A549 (cell line): ENCODE measurements at places on chromosomes 6 and 20. TPM values are rescaled to one million over a fixed set of nuclear protein-coding genes. Genes with fewer than 3 reads are reported as not detected.

MROH8 gene
- 1.3 to 1.8 TPM (median 1.4 TPM) in 3 replicates for polyA plus RNA-seq

DNA sequence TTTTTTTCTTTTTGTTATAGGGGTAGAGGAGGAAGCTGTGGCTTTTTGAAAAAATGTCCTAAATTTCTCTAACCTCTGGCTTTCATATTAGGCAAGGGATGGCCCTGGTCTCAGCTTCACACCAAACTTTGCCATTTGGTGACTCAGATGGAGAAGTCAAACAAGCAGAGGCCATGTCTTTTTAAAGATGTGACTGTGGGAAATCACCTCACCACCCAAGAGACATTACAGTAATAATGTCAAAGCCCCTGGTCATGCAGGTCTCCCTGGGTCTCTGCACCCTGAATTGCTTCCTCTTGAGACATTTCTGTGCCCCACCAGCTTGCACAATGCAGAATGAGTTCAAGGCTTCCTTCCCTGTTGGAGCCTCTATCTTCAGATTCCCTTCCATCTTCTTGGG, 39.5 kb upstream of the ADGRF5 start:
- DNase-seq, result no peak

DNA sequence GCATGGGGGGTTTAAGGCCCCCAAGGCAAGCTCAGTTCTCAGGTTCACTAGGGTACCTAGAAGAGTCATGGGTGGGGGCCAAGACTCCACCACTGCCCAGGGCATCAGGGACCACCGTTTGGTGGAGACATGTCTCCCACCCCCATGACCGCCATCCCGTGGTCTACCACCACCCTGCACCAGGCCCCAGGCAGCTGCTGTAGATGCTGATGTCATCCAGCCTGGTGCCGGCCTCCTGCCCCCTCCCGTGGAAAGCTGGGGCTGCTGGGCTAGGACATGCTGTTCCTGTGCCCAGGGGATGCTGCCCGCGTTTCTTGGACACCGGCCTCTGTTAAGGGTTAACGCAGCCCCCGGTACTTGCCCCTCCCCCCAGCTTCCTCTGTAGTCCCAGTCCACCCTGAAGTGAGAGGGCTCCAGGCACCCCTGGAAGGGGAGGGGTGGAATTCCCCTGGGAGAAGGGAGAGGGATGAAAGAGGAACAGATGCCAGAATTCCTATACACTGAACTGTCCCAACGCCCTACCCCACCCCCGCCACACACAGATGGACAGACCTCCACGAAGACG, 587 bp downstream of the IP6K3 start:
- peak; percentile 13 for DNase-seq

GRCh38 chr6:81906709-81907204, 154.3 kb upstream of the TENT5A start:
- no peak for DNase-seq

ABHD16B gene
- polyA plus RNA-seq, result not detected in 3 replicates

GRCh38 chr6:162591517-162591916, 136.0 kb downstream of the PRKN start:
- no peak for DNase-seq

- DNase-seq, result no peak
Measured at GRCh38 chr6:168091381-168092264, 12.6 kb upstream of the FRMD1 start.
